ENCODE measurements at places on chromosomes 16 and 17.
A peak's percentile ranks its signal among the peaks of the same experiment; 100 is the strongest.

- DNase-seq, result peak; percentile 6
These were observed 41.4 kb upstream of the PIRT start for GRCh38 chr17:10879190-10879836.

DNA sequence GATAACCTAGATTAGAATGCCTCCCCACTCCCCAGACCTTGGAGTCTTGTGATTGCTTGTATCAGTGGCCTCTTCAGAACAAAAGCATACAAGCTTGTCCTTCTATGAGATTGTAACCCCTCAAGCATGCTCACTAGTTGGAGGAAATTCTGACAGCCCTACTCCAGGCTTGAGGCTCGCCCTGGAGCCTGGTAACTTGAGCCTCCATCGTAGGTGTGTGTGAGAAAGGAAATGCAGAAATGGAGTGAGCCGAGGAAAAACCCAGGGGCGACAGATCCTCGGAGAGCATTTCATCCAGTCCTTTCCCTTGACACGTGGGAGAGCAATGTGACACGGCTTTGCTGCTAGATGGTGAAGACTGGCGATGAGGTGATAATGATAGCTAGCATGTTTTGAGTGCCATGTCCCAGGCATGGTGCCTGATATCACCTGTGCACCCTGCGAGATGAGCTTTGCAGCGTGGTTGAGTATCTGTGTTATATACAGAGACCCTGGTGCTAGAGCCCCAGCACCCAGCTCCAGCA, 31.2 kb downstream of the GNAO1 start:
- DNase-seq, result no peak

DNA sequence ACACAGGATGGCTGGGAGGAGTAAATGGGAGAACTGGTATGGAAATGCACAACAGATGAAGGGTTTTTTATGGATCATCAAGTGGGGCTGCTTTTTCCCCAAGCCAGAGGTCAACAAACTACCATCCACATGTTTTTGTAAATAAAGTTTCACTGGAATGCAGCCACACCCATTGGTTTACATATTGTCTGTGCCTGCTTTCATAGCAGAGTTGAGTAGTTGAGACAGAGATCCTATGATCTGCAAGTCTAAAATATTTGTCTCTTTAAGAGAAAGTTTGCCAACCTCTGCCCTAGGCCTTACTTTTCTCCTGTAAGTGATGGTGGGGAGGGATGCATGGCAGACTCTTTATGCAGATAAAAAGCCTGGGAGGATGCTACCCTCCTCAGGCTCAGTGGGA, 341.4 kb downstream of the CA10 start:
- no peak for DNase-seq

DNA sequence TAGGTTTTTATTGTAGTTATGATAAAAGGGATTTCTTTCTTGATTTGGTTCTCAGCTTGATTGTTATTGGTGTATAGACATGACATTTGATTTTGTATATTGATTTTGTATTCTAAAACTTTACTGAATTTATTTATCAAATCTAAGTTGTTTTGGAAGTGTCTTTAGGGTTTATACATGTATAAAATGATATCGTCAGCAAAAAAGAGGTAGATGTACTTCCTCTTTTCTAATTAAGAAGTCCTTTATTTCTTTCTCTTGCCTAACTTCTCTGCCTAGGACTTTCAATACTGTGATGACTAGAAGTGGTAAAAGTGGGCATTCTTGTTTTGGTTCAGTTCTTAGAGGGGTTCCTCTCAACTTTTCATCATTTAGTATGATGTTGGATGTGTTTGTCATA, 487.3 kb upstream of the KIF2B start:
- no peak for DNase-seq

- peak; percentile 63 for DNase-seq
These were observed 28.1 kb upstream of the PECAM1 start for GRCh38 chr17:64418506-64419339.

- no peak for DNase-seq
These were observed 26.1 kb downstream of the GAS7 start for GRCh38 chr17:10172241-10172741.
